ENCODE measurements at places on chromosomes 12 and 14.

GRCh38 chr12:124386661-124387527 is 92.0 kb downstream of the RFLNA start:
- no peak for DNase-seq

DNA sequence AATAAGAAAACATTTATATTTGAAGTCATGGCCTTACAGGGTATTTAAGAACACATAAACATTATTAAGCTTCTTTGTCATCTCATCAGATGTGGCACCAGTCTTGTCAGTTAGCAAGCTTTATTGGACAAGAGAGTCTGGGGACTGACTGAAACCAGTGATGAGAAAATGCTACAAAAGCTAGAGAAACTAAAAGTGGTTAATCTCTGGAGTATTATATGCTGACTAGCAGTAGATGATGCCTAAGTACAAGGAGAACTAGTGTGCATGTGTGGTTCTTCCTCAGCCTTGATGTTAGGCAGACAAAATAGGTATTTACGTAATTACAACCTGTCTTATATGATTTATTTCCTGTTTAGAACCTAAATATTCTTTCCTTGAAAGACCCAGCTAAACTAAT is 176.5 kb downstream of the CPNE8 start:
- DNase-seq: no peak

DNA sequence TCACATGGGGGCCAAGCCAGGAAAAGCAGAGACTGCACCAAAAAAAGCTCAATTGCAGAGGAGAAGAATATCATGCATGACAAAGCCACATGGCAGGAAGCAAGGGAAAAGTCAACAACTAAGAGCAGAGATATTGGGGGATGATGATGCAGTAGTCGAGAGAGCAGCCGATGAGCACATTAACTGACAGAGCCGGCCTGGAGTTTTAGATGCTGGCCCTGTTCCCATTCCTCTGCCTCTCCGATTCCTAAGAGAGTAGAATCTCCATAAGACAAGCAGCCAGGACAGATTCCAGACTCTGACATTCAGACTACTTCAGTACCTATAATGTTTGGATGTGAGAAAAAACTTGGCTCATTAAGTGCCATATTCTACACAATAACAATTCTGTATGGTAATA is 155.9 kb downstream of the KCNH5 start:
- no peak for DNase-seq

GRCh38 chr14:104524726-104525125 is 54.8 kb upstream of the C14orf180 start:
- no peak for DNase-seq

DNA sequence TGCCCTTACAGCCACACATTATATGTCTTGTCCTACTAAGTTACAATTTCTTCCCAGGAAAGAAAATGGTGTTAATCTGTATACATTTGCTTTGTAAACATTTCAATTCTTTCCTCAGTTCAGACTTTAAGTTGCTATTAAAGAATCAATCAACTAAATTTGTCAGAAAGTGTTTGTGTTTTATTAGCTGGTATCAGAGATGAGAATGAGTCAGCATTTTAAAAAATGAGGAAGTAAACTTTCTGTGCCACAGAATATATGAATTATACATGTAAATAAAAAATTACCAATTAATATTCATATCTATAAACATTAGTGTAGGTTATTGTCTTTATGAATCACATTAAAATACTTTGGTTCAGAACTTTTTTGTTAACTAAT is 82.0 kb downstream of the LMO3 start:
- DNase-seq: no peak

DNA sequence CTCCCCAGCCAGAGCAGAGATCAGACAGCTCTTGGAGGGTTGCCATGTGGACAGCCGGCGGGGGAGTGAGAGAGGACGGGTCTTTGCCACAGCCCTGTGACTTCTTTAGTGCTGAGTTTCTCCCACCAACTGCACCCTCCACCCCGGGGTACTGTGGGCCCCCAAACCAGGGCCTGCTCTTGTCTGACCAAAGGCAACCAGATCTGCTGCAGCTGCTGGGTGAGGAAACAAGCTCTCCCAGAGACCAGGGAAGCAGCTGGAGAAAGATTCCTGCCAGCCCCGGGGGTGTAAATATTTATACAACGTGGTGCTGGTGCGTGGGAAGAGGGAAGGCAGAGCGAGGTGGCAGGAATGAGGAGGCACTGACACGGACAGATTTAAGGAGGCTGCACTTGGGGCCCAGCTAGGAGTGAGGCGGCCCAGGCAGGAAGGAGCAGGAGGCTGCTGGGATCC is 14.3 kb upstream of the ZFP36L1 start:
- peak; percentile 26 for DNase-seq

- DNase-seq: no peak
Measured at GRCh38 chr14:68306265-68306933, 486.5 kb downstream of the ZFP36L1 start.

- no peak for DNase-seq
Measured at GRCh38 chr12:92244036-92244435, 98.4 kb upstream of the BTG1 start.

GRCh38 chr14:106691601-106692291 is 1165.4 kb downstream of the TMEM121 start:
- DNase-seq: no peak

DNA sequence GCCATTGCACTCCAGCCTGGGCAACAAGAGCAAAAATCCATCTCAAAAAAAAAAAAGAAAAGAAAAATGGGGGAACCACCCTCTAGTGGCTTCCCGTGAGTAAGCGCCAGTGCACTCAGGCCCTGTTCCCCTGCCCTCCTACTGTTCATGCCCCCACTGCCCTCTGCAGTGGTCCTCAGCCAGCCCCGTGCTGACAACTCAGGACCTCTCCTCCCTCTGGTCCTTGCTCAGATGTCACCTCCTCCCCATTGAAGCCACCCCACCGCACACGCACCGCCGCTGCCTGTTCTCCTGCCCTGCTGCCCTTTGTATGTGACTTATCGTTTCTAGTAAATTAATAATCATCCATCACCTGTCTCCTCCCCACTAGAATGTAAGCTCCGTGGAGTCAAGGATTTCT is 58.8 kb upstream of the DYNC1H1 start:
- DNase-seq: no peak

Data from GF-D8 (cell line).